NCI-H1417 (cell line): ENCODE measurements at places on chromosomes 1 and 21.

DNA sequence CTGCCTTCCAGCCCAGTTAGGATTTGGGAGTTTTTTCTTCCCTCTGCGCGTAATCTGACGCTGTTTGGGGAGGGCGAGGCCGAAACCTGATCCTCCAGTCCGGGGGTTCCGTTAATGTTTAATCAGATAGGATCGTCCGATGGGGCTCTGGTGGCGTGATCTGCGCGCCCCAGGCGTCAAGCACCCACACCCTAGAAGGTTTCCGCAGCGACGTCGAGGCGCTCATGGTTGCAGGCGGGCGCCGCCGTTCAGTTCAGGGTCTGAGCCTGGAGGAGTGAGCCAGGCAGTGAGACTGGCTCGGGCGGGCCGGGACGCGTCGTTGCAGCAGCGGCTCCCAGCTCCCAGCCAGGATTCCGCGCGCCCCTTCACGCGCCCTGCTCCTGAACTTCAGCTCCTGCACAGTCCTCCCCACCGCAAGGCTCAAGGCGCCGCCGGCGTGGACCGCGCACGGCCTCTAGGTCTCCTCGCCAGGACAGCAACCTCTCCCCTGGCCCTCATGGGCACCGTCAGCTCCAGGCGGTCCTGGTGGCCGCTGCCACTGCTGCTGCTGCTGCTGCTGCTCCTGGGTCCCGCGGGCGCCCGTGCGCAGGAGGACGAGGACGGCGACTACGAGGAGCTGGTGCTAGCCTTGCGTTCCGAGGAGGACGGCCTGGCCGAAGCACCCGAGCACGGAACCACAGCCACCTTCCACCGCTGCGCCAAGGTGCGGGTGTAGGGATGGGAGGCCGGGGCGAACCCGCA lies at the start of gene PCSK9:
Gene PCSK9, plus strand, starts transcription at position 207 of the 741 bp plus-strand sequence. Its CDS starts 290 bp downstream, at position 497.
- DNase-seq = peak; percentile 54

DNA sequence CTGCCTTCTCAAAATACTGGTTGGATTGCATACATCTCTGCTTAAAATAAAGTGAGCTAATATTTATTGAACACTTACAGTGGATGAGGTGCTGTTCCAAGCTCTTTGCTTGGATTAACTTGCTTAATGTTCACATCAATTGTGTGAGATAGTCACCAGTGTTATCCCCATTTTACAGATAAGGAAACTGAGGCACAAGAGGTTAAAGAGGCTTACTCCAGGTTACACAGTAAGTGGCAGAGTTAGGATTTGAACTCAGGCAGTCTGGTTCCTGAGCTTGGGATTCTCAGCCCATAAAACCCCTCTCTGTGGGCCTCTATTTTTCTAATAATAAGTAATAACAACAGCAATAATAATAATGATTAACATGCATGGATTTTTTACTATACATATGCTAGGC lies 13.6 kb upstream of the FAAH start:
- no peak for DNase-seq

DNA sequence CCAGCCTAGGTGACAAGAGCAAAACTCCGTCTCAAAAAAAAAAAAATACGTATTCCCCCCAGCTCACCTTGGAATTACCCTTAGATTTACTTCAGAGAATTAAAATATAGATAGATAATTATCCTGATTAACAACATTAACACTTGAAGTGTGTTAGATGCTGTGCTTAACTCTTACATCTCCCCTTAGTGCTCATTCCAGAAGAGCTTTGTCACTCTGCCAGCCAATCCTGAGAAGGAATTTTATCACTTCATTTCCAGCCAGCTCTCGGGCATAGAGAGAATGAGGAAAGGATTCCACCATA lies 1.6 kb upstream of the SHC1 start:
- DNase-seq = no peak

- DNase-seq = no peak
These were observed 136.0 kb downstream of the HLX start for GRCh38 chr1:221015159-221015790.

- no peak for DNase-seq
These were observed 14.3 kb upstream of the KRTAP19-8 start for GRCh38 chr21:31052489-31053142.

- DNase-seq = no peak
These were observed 178.6 kb downstream of the SLC45A1 start for GRCh38 chr1:8496473-8496872.

DNA sequence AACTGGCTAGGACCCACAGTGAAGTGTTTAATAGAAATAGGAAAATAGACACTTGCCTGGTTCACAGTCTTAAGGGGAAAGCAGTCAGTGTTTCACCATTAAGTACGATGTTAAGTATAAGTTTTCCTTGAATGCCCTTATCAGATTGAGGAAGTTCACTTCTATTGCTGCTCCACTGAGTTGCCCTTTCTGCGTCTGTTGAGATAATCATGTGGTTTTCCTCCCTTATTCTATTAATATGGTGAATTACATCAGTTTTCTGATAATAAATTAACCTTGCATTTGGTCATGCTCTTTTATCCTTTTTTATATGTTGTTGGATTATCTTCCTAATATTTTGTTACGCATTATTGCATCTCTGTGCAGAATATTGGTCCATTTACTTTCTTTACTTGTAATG lies 21.4 kb downstream of the UTS2 start:
- DNase-seq = no peak

- no peak for DNase-seq
These were observed 32.0 kb downstream of the VANGL2 start for GRCh38 chr1:160432371-160432786.

- DNase-seq = no peak
These were observed 88.0 kb downstream of the XCL2 start for GRCh38 chr1:168455764-168456163.

- DNase-seq = peak; percentile 80
These were observed at the start of gene UBE2J2 for GRCh38 chr1:1273512-1274298. TSS of gene UBE2J2 (minus strand) at chr1:1273854. CDS start at chr1:1267992, 5,862 bp downstream.

- DNase-seq = no peak
These were observed 671.4 kb upstream of the ADGRL2 start for GRCh38 chr1:81129366-81129765.

GRCh38 chr1:30662291-30662840 lies 61.0 kb downstream of the MATN1 start:
- no peak for DNase-seq

GRCh38 chr21:37683396-37684114 lies 232.7 kb downstream of the KCNJ6 start:
- DNase-seq = no peak

DNA sequence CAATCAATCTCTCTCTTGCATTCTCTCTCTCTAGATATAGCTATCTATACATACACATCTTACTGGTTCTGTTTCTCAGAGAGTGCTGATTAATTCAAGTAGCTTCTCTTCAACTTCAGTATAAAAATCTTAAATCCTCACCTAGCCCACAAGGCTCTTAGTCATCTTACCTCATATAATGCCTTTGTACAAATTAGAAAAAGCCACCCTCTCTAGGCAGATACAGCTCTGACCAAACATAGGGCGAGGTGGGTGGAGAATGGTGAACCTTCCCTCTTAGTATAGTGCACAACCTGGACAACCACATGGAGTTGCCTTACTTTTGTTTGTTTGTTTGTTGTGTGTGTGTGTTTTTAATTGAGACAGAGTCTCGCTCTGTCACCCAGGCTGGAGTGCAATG lies 5.1 kb upstream of the INAVA start:
- DNase-seq = no peak

DNA sequence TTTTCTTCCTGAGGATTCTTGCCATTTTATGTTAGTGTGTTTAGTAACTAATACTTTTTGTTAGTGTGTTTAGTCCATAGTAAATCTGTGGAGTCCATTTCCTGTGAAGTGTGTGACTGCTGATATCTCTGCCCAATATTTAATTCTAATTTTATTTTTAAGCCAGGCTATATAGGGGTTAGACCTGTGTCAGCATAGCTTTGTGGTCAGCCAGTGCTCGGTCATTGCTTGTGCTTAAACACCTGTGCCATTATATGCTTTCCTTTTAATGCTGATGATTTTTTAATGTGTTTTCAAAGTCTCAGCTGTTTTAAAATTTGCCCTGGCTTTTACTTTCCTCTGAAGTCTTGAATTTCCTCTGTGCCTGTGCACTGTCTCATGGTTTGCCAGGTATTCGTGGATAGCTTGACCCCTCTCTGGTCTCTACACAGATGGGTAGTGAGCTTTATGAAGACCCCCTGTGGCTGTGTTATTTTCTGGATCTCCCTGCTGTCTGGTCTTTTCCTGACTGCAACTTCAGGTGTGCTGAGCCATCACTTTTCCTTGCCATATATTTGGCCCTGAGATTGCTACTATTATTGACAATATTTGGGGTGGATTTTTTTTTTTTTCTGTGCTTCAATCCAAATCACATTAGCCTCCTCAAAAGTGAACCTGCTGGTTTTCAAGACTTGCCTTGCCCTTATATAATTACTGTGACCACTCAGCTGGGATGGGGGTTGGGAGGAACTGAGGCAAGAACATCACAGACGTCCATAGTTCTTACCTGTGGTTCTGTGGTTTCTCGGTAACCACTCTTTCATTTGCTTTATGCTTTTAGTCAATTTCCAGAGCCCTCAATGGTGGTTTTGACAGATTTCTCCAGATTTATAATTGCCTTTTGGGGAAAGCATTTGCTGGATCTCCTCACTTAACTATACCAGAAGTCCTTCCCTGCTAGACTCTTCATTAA lies 59.6 kb downstream of the RPS6KC1 start:
- no peak for DNase-seq

- peak; percentile 23 for DNase-seq
These were observed 3.0 kb downstream of the AURKAIP1 start for GRCh38 chr1:1371746-1372711.

DNA sequence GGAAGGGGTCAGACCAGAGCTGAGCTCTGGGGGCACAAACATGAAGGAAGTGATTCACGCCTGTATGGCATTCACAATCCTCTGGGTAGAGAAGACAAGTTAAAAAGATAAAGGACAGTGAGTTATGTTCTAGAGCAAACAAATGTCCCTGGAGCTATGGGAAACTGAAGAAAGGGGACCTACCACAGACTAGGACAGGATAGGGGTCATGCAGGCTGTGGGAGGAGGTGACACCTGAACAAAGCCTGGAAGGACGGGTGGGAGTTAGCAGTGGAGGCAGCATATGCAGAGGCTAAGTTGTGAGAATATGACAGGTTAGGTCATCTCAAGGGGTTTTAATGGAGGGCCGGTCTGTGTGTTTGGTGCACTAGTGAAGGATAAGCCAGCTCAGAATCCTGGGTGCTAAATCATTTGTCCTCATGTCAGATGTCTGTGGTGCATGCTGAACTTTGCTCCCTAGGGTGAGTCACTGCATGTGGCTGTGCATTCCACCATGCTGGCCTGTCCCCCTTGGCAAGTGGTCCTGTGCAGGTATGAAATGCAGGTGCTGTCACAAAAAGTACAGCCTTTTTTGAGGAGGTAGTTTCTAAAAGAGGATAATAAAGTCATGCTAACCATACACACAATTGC lies 28.5 kb downstream of the TNN start:
- DNase-seq = no peak

- DNase-seq = no peak
These were observed 14.2 kb downstream of the AGT start for GRCh38 chr1:230699716-230700115.

- peak; percentile 37 for DNase-seq
These were observed 11.3 kb upstream of the RIPK4 start for GRCh38 chr21:41777951-41778815.

DNA sequence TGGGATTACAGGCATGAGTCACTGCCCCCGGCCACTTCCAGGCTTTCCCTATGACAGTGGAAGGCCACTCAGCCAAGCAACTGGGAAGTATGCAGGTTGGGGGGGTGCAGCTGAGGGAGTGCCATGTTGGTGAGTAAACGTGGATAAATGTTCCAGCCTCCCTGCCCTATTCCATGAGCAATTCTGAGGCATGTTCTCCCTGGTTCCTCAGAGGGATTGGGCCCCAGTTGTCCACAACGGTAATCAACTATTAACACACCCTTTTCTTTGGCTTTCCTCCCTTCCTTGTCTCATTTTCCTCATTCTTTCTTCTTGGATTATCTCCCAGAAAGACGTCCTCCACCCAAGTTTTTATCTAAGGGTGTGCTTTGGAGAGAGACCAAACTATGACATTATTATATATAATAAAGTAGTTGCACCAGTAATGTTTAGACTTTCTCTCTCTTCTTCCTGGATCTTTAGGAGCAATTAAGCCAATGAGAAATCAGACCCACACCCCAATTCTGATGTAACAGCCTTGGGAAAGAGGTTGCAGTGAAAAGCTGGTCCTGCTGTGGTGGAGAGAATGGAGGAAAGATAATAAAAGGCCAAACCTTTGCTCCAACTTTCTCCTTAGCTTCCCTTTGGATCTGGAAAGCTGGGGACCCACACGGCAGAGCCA lies 6.8 kb upstream of the SLAMF9 start:
- no peak for DNase-seq

DNA sequence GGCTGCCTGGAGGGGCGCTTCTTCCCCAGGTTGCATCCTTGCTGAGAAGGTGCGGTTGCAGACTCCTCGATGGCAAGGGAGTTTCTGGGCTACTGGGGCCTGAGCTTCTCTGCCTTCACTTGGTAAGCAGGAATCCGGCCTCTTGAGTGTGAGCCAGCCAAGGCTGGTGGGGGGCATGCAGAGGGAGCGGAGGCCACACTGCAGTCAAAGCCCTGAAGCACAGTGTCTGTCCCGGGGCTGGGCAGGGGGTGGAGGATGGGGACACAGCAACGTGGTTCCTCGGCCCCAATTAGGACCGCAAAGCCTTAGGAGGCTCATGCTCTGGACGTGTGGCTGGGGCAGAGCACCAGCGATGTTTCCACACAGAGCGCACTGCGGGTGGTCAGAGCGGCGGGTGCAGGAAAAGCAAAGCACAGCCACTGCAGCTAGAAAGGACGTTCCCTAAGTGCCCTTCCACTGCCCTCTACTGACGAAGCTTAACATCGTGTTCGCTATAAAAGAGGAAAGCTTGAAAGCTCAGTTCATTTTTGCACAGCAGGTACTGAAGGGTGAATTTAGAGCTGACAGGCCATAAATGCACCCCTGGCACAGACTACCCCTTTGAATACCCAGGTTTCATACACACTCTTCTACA lies 60.7 kb upstream of the COG2 start:
- DNase-seq = no peak

GRCh38 chr1:107683191-107683657 lies 281.8 kb downstream of the VAV3 start:
- DNase-seq = no peak

DNA sequence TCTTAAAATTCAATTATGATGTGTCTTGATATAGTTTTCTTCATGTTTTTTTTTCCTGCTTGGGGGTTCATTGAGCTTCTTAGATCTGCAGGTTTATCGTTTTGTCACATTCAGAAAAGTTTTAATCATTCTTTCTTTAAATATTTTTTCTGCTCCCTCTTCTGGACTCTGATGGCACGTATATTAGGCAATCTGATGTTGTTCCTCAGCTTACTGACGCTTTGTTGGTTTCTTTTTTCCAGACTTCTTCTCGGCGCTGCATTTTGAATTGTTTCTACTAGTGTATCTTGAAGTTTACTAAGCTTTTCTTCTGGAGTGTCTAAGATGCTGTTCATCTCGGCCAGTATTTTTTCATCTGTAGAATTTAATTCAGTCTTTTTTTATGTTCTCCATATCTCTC lies 44.8 kb upstream of the FMOD start:
- DNase-seq = no peak

GRCh38 chr1:3186526-3186921 lies 117.5 kb downstream of the PRDM16 start:
- DNase-seq = no peak

GRCh38 chr1:209416039-209416438 lies 167.5 kb upstream of the CAMK1G start:
- no peak for DNase-seq
